ENCODE measurements at places on chromosomes 2 and 18.

DNA sequence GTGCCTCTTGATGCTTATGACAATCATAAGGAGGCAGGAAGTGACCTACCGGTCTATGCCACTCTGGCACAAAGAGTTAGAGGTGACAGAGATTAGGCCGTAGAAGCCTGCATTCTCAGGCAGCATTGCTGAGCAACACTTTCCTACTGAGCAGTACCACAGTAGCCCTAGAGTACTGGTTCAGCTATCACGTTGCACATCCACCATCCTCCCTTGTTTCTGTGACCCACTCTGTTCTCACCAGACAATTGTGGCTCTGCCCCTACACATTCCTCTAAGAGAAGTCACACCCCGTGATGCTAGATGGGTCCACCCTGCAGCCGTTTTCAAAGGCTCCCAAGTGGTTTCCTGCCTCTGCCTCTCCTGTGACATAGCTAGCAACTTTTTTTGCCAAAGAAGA, 22.6 kb upstream of the SUCLG1 start:
- no peak for DNase-seq

GRCh38 chr18:55385770-55386169, 202.2 kb downstream of the TCF4 start:
- no peak for DNase-seq

DNA sequence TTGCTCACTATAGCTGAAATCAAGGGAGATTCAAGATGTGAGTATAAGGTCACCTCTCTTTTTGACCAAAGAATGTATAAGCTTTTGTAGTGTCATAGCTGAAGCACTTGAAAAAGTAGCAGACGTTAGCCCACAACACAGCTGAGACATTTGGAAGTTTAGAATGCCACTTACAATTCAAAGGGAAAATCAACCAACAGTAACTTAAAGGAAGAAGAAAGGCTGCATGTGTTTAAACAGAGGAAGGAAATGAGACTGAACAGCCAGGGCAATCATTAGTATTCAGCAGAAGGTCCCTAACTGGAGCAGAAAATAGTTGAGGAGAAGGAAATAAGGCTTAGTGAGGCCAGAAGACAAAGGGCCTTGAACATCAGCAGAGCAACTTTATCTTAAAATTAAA, 23.5 kb upstream of the SCG2 start:
- DNase-seq = no peak

DNA sequence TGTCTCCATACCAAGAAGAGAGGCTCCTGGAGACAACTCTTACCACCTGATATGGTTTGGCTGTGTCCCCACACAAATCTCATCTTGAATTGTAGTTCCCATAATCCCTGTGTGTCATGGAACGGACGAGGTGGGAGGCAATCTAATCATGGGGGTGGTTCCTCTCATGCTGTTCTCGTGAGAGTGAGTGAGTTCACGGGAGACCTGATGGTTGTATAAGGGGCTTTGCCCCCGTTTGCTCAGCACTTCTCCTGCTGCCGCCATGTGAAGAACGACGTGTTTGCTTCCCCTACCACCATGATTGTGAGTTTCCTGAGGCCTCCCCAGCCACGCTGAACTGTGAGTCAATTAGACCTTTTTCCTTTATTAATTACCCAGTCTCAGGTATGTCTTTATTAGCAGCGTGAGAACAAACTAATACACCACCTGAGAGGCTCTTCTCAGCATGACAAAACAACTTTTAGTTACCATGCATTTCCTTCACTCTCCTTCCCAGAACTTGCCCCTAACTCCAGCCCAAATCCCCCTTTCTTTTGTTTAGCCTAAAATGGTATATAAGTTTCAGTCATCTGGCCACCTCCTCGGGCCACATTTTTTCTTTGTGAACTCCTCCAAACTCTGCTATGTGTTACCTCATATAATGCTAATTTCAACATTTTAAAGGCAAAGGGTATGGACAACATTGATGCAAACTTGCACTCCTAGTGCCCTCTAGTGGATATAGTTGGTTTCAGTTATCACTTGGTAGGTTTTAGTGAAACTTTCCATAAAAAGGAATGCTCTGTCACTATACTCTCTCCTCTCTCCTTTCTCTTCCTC, 58.6 kb upstream of the SLC25A52 start:
- DNase-seq = no peak

DNA sequence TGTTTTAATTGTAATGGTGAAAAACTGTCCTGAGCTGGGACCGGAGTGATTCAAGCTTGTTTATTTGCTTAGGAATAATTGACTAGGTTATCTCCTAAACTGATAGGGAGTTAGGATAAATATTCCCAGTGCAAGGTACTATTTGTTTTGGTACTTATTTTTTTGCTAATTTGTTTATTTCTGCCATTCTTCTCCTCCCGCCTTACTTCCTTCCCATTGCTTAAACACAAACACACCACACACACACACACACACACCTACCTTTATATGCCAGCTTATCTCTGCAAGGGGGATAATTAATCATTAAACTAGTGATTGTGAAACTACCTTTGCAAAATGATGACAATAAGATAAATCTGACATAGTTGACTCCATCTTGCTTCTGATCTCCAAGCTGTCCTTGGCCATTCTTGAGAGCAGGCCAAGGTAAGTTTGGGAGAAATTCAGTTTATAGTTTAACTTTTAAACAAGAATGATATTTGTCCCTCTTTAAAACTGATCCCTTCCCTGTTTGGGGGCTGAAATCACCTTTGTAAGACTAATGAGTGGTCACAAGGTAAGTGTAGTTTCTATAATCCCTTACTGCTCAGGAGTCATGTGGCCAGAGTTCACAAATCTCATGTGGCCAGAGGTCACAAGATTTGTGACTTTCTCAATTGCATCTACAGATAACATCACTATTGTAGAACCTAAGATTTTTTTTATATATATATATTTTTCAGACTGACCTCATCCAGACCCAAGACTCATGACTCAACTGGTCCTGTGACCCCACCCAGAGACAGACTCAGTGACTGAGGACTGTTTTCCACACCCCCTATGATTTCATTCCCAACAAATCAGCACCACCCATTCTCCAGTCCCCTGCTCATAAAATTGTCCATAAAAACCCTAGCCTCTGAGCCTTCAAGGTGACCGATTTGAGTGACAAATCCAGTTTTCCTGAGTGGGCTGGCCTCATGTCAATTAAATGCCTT, 83.1 kb upstream of the LRRTM4 start:
- no peak for DNase-seq

- DNase-seq = no peak
Observed at GRCh38 chr18:3040881-3041280, 27.9 kb upstream of the LPIN2 start.

- no peak for DNase-seq
Observed at GRCh38 chr2:1645761-1646476, 98.4 kb downstream of the PXDN start.

GRCh38 chr2:136381722-136382633, 264.0 kb upstream of the CXCR4 start:
- no peak for DNase-seq

DNA sequence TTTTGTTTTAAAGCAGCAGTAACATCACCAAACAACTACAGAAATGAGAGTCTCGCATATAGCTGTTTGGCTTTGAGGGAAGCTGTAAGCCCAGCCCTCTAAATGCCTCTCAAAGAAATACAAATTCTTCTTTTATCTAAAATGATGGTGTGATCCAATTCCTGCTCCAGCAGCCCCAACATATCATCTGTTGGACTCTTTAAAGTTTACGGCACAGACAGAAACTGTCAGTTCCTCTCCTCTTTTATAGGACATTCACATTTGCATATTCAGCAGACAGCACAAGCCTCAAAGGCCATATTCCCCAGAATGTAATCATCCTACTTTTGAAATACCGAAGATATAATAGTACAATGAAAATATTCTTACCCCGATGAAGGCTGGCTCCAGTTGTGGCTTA, 216.9 kb upstream of the REV1 start:
- no peak for DNase-seq

GRCh38 chr2:218329027-218329825, 27.4 kb upstream of the CATIP start:
- no peak for DNase-seq

DNA sequence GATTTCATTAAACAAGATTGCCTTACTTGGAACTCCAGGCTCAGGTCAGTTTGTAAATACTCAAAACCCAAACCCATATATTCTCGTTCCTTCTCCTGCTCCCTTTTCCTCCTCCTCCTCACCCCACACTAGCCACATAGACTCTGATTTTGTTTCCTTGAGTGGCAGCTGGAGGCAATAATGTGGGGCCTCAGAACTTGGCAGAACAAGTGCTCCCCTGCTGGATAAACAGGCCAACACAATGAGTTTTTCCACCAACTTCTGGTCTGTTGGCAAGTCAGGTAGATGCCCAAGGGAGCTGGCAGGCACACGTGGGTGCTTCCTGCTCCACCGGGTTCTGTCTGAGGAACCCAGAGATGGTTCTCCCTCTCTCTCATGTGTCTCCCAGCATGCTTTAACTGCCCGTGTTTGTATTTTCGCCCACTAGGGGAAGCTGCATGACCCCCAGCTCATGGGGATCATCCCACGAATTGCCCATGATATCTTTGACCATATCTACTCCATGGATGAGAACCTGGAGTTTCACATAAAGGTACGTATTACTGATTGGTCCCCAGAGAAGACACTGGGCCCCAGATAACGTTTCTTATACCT, 61.9 kb downstream of the KIF5C start:
- no peak for DNase-seq

All from DMS 273 treated with DMSO at 0.1 percent for 48 hours (cell line).